Renal cortical epithelial cell (primary cell): ENCODE measurements at places on chromosomes 2 and 18.

- no peak for DNase-seq
Observed at GRCh38 chr2:55441280-55441892, 21.7 kb upstream of the CCDC88A start.

DNA sequence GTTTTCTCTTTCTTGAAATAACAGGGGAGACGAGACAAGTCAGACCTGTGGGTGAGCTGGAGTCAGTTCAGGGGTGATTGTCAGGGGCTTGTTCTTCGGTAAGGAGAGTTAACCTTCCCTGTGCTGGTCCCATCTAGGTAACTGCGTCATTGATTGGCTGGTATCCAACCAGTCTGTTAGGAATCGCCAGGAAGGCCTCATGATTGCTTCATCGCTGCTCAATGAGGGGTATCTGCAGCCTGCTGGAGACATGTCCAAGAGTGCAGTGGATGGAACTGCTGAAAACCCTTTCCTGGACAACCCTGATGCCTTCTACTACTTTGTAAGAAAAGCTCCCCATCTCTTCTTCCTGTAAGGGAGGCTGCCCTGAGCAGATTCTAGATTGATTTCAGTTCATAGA is 21.3 kb downstream of the PLEK start:
- peak; percentile 32 for DNase-seq

GRCh38 chr2:64781711-64782390 is 128.1 kb upstream of the SERTAD2 start:
- peak; percentile 53 for DNase-seq

- DNase-seq, result no peak
Observed at GRCh38 chr2:70887550-70888246, 48.0 kb upstream of the ATP6V1B1 start.

- no peak for DNase-seq
Observed at GRCh38 chr18:69358212-69358895, 42.3 kb upstream of the DOK6 start.

GRCh38 chr18:52451851-52452250 is 111.9 kb downstream of the DCC start:
- DNase-seq, result no peak

DNA sequence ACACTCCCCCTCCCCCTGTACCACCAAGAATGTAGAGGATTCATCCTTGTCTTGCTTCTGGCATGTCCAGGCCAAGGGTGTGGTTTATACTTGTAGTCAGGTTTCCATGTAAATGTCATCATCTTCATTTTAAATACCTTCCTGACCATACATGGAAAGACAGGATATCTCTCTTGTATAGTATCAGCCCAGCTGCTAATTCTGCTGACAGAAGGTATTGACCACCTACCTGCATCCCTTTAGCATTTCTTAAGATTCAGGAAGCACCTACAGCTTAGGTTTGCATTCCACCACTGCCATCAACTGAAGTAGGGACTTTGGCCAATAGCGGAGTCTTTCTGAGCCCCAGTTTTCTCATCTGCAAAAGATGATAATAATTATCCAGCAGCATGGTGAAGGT is 22.9 kb upstream of the FSHR start:
- DNase-seq, result no peak

GRCh38 chr2:232299927-232300674 is 78.5 kb upstream of the ALPP start:
- DNase-seq, result no peak

- peak; percentile 57 for DNase-seq
Observed at GRCh38 chr2:12504443-12504842, 212.3 kb upstream of the TRIB2 start.

- peak; percentile 7 for DNase-seq
Observed at GRCh38 chr2:184558713-184559464, 39.4 kb upstream of the ZNF804A start.

DNA sequence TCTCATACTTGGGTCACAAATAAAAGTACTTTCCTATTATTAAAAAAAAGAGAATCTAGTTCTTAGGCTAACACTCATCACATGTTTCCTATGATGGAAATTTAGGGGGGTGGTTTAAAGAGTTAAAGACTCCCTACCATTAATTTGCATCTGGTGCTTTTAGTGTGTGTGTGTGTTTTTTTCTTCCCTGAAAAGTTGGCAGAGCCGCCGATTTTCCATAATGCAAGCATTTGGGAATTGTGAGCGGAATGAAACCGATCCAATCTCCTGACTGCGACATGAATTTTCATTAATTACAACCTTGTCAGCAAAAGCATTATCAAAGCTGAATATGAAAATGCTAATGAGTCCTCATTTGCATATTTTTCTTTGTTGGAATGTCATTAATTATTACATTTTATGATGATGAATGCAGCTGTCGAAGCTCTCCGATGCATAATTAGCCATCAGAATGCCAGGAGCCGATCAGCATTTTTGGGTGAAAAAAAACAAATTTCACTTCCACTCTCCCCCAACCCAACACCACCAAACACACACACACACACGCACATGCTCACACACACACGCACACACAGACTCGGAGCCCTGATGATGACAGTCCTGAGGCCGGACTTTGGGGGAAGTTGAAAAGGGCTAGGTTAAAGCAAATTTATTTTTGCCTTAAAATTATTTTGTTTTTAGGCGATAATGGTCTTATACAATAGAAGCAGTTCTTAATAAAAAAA is 165.4 kb downstream of the TCF4 start:
- no peak for DNase-seq

- no peak for DNase-seq
Observed at GRCh38 chr2:235651643-235652042, 157.8 kb downstream of the AGAP1 start.

GRCh38 chr18:31884020-31884419 is 58.9 kb downstream of the TRAPPC8 start:
- DNase-seq, result no peak

- peak; percentile 62 for DNase-seq
Observed at GRCh38 chr2:54522624-54523281, 66.6 kb downstream of the SPTBN1 start.

GRCh38 chr2:1674766-1675397 is 69.4 kb downstream of the PXDN start:
- DNase-seq, result no peak

GRCh38 chr2:166651080-166651675 is 157.1 kb upstream of the SCN7A start:
- peak; percentile 75 for DNase-seq

GRCh38 chr18:76660571-76661192 is 161.7 kb upstream of the ZNF236 start:
- DNase-seq, result no peak

GRCh38 chr2:69012310-69013141 is 453 bp upstream of the ANTXR1 start:
- peak; percentile 32 for DNase-seq

DNA sequence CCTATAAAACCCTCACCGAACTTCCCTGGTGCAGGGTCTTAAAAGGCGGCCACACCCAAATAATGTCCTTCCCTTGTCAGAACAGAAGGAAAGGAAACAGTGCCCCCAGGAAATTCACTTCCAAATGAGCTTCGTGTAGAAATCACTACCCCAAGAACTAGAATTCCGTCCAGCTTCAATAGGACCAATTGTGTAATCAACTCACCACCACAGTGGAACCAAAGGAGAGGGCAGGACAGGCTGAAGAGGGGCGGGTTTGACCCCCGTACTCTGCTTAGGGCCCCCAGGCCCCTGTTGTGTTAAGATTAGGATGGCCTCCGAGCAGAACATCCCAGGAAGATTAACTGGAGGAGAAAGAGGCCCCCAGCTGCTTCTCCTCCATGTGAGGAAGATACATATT is 24.1 kb downstream of the GPR35 start:
- no peak for DNase-seq

- DNase-seq, result no peak
Observed at GRCh38 chr2:145161656-145162055, 641.7 kb upstream of the ZEB2 start.
